ENCODE measurements at places on chromosomes 2 and 18. TPM values are rescaled to one million over a fixed set of nuclear protein-coding genes. Genes with fewer than 3 reads are reported as not detected.

The FN1 gene
- 79.6 TPM for polyA plus RNA-seq

The BMP10 gene
- polyA plus RNA-seq = not detected

The RAB6D gene
- polyA plus RNA-seq = 0.37 TPM

The PROKR1 gene
- 1.1 TPM for polyA plus RNA-seq

The CAVIN2 gene
- polyA plus RNA-seq = not detected

The PCARE gene
- polyA plus RNA-seq = not detected

The ARHGAP25 gene
- 2.0 TPM for polyA plus RNA-seq

The TFCP2L1 gene
- polyA plus RNA-seq = 1.2 TPM

The NAT8 gene
- not detected for polyA plus RNA-seq

The SLC9A4 gene
- polyA plus RNA-seq = not detected

The DES gene
- 1.0 TPM for polyA plus RNA-seq

The PUM2 gene
- polyA plus RNA-seq = 27.8 TPM

The RAB27B gene
- polyA plus RNA-seq = 0.13 TPM

The PPP1R7 gene
- 98.6 TPM for polyA plus RNA-seq

The ALPG gene
- 0.89 TPM for polyA plus RNA-seq

The DUSP11 gene
- polyA plus RNA-seq = 21.0 TPM

The CIAO1 gene
- polyA plus RNA-seq = 44.1 TPM

The OSBPL6 gene
- 6.0 TPM for polyA plus RNA-seq

The IL1RL1 gene
- polyA plus RNA-seq = not detected

The PARD6G gene
- 6.9 TPM for polyA plus RNA-seq

The OXER1 gene
- polyA plus RNA-seq = 1.5 TPM

The NPAS2 gene
- 1.0 TPM for polyA plus RNA-seq

The DYNAP gene
- polyA plus RNA-seq = 0.13 TPM
